Right ventricle myocardium superior (tissue), 1 donor: ENCODE measurements at places on chromosomes 3 and 15. TPM values are rescaled to one million over a fixed set of nuclear protein-coding genes. Genes with fewer than 3 reads are reported as not detected.

- no peak for DNase-seq
Observed at GRCh38 chr15:31550211-31550977, 223.8 kb downstream of the KLF13 start.

DNA sequence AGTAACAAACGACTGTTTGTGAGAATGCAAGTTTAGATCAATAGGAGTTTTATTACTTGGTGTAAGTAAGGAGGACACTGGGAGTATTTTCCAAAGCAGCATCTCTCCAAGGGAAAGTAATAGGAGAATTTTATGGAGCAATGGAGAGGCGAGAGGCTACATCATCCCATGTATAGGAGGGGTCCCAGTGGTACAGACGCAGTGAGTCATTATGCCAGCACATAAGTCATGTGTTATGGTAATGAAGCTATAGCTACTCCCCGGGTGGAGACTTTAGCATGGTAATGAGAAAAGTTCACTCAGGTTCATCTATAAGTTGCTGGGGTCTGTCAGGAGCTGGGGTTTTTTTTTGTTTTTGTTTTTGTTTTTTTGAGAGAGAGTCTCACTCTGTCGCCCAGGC, 29.5 kb upstream of the ZNF445 start:
- no peak for DNase-seq

- no peak for DNase-seq
Observed at GRCh38 chr3:29249829-29250345, 31.0 kb upstream of the RBMS3 start.

DNA sequence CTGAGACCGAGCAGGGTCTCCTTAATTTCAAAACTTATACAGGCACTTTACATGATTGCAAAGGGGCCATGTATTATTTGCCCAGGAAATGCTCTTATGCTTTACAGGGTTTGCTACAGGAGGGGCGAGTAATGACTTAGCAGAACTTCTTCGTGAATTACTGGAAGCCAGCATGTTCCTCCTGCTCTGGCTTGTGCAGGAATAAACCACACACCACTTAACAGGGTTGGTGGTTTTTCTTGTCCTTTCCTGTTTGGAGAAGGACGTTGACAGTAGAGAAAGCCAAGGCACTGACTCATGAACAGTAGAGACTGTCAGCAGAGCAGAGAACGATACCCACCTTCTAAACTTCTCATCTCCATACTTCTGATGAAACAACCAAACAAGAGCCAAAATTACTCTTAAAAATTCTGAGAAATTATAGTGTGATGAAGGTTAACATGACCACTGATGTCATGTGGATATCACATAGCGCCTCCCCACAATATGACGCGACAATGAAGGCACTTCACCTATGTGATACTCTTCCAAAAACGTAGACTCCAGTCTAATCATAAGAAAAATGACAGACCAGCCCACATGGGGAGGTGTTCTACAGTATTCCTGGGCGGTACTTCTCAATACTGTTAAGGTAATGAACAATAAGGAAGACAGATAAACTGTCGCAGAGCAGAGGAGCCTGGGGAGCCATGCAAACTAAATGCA, 24.7 kb upstream of the MCTP2 start:
- no peak for DNase-seq

- DNase-seq, result no peak
Observed at GRCh38 chr3:58487140-58487886, 4.6 kb upstream of the KCTD6 start.

DNA sequence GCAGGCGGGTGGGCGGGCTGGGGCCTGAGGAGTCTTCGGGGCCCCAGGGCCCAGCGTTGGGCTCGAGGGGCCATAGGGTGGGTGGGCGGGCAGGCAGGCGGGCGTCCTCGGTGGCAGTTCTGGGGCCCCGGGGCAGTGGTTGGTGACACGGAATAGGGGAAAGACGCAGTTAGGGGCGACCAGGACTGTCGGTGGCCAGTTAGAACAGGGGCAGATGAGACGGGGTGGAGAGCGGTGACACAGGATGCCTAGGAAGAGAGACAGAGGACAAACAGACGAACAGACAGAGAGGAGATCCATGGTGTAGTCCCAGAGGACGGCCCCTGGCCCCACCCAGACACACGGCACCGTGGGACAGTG, 36.5 kb downstream of the GRIP2 start:
- DNase-seq, result no peak

DNA sequence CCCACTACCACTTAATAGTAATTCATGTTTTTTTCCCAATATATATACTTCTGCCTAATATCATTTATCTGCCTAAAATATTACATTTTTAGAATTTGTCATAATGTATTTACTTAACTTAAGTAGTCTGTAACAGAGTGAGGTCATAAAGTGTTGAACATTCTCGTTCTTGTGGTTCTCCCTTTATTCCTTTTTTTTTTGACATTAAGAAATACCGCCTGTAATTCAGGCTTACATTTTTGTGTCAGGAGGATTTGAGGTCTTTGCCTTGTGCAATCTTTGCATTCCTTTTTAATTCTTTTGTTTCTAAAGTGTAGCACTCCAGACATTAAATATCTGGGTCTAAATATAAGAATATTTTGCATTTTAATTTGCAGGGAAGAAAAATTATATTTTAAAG, 315.4 kb downstream of the PTPRG start:
- DNase-seq, result no peak

DNA sequence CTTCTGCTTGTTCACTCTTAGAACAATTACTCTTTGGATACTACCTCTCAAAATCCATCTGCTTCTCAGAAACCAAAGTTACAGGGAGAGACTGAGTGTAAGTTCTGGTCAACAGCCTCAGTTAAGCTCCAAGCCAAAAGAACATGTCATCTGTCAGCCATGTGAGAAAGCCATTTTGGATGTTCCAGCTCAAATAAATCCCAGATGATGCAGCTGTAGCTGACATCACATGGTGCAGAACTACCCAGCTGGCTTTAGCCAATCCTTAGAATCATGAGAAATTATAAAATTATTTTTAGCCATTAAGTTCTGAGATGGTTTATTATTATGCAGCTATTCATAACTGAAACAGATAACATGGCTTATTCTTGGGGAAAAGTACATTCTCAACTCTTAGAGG, 696.0 kb downstream of the ZNF385D start:
- no peak for DNase-seq

DNA sequence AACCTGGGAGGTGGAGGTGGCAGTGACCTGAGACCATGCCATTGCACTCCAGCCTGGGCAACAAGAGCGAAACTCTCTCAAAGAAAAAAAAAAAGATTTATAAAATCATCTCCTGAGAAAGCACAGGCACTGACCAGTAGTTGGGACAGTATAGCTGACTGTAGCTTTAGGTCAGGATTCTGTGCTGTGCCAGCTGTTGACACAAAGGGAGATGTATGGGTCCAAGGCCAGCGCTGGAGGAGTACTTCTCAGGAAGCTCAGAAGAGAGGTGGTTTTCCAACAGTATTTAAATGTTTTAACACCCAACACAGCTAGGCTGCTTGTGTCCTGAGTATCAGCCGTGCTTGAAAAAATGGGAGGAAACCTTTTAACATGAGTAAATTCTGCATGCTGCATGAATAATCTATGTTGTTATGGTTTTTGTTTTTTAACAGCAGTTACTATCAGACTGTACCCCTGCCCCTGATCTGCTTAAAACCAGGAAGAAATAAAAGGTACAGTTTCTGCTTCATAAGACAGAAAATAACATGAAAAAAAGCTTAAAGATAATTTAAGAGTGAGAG, 6.5 kb downstream of the RAMAC start:
- no peak for DNase-seq

DNA sequence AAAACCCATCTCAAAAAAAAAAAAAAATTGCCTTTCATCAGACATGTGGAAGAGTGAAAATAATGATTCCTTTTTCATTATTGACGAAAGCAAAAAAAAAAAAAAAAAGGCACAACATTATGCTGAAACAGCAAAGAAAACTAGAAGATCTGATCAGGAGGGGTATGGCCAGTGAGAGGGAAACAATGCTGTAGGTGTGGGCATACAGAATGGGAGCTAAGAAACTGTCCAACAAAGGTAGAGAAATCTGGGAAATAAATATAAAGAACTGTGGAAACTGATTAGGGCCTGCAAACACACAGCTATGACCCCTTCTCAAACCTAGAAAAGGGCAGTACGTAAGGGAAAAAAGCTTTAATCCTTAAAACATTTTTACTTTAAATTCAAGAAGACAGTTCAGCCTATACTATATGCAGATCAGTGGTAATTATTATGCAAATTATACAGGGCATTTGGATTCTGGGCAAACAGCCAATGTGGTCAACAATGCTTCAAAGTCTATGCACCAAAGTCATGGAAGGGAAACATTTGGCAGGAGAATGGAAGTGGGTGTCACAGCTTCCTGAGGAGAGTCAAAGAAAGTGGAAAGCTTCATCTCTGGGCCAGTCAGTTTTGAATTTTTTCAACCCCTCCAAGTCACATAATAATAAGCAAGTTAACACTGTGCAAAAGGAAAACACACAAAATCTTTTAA, 68.3 kb upstream of the SLC12A8 start:
- DNase-seq, result no peak

DNA sequence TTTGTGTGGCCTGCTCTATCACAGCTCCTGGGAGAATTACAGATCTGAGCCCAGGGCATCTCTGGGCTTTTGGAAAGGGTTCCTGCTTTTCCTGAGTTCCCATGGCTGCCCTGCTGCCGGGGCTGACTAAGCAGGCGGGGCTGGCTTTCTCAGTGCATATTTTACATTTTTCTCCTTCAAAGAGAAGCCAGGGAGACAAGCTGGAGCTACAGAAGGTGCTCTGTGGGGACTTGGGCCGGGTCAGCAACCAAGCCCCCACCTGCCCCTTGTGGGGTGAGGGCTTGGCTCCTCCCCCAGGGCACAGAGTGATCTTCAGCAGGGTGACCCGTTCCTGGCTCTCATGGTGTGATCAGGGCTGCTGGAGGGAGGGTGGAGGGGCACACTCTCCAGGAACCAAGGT, 17.4 kb downstream of the ABTB1 start:
- peak; percentile 32 for DNase-seq

DNA sequence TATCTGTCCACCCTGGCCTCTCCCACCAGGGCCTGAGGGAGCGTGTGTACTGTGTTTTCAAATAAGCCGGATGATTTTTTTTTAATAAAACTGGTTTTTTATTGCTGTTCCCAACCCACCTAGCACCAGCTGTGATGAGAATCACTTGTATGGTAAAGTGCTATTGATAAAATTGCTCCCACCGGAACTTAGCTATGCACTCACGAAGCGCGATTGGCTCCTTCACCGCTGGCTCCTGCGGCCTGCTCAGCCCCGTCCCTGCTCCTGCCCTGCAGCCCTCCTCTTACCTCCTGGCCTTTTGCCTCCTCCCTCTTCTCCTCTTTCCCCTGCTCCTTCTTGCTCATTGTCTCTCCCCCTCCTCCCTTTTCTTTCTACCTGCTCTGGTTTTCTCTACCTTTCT, 183.7 kb downstream of the TLE3 start:
- no peak for DNase-seq

DNA sequence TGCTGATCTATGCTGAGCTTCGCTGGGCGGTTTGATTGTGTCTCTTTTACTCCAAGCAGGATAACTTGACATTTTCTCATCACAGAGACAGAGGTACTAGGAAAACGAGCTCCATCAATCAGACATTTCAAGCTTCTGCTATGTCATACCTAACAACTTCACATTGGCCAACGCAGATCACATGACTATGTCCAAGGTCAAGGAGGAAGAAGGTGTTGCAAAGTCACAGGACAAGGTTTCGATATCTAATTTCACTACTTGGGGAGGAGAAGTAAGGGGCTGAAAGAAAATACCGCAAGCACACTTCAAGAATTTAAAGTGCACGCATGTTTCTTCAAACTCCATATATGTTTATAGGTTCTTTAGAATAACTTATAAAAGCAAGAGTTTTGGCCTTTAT, 425.8 kb downstream of the CHL1 start:
- no peak for DNase-seq

DNA sequence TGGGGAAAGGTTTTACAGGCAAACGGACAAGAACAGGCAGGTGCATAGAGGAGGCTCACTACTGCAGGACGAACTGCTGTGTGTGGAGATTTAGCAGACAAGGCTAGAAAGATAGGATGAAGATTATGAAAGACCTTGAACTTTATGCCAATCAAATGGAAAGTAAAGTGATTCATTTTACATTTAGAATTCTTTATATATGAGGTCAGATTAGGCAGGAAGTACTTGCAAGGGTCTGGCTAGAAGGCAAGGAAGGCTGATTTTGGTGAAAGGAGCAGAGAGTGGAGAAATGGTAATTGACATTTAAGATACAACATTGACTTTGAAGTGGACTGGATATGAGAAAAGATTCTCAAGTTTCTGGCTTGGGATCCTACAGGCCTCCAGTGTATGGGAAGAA, 33.6 kb downstream of the PLSCR4 start:
- no peak for DNase-seq

DNA sequence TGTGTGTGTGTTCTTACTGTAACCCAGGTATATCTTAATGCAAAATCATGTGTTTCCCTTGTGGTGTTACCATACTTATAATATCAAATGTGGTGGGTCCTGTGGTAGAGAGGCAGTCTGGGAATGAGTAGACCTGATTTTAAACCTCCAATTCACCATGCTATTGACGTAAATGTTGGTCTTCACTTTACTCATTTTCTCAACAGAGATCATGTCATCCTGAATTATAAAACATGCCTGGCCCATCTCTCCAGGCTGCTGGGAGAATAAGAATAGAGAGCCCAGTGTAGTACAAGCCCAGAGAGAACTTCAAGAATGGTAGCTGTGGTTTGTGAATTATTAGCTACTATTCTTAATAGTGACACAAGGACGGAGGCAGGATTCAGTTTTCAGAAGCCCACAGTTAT, 88.1 kb downstream of the MBNL1 start:
- DNase-seq, result no peak

DNA sequence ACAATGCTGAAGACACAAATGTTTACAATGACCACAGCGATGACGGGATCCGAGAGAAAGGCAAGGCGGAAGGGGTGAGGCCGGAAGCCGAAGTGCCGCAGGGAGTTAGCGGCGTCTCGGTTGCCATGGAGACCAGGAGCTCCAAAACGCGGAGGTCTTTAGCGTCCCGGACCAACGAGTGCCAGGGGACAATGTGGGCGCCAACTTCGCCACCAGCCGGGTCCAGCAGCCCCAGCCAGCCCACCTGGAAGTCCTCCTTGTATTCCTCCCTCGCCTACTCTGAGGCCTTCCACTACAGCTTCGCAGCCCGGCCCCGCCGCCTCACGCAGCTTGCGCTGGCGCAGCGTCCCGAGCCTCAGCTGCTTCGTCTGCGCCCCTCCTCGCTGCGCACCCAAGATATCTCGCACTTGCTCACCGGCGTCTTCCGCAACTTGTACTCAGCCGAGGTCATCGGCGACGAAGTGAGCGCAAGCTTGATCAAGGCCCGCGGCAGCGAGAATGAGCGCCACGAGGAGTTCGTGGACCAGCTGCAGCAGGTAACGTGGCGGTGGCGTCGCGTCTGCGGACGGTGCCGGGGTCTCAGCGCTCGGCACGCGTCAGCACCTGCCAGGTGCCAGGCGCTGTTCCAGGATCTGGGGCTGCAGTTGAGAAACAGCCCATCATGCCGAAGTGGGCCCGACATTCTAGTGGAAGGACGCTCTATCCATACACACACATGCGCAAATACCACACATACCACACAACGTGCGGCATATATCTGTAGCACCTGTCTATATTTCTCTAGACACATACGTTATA, at the start of gene DLEC1:
DLEC1 (plus strand) TSS at position 108 of the 798 bp plus-strand sequence; CDS start at position 126, 18 bp downstream.
- DNase-seq, result peak; percentile 87

Gene RUVBL1
- 21.0 TPM for total RNA-seq

Gene PIF1
- total RNA-seq, result 0.35 TPM

Gene IGSF11
- total RNA-seq, result 2.9 TPM

Gene TEX55
- total RNA-seq, result not detected

Gene CSPG4
- 5.2 TPM for total RNA-seq

Gene C3orf62
- 2.6 TPM for total RNA-seq

Gene PPM1M
- total RNA-seq, result 8.4 TPM

Gene FOXB1
- total RNA-seq, result not detected

Gene EPHA6
- 0.70 TPM for total RNA-seq

Gene FETUB
- not detected for total RNA-seq

Gene ATOSA
- total RNA-seq, result 20.4 TPM

Gene U2SURP
- 39.8 TPM for total RNA-seq

Gene MYO5C
- 2.3 TPM for total RNA-seq

Gene RLBP1
- total RNA-seq, result not detected
